Activated T-helper 9 cell treated with anti-CD3 and anti-CD28 coated beads, Interleukin-2, amount 50 U/mL, for 16 hours (primary cell): ENCODE measurements at places on chromosomes 12 and 14.

GRCh38 chr12:103880299-103881142 lies 39.5 kb upstream of the NT5DC3 start:
- DNase-seq: no peak

GRCh38 chr14:99325016-99325415 lies 53.0 kb upstream of the BCL11B start:
- no peak for DNase-seq

DNA sequence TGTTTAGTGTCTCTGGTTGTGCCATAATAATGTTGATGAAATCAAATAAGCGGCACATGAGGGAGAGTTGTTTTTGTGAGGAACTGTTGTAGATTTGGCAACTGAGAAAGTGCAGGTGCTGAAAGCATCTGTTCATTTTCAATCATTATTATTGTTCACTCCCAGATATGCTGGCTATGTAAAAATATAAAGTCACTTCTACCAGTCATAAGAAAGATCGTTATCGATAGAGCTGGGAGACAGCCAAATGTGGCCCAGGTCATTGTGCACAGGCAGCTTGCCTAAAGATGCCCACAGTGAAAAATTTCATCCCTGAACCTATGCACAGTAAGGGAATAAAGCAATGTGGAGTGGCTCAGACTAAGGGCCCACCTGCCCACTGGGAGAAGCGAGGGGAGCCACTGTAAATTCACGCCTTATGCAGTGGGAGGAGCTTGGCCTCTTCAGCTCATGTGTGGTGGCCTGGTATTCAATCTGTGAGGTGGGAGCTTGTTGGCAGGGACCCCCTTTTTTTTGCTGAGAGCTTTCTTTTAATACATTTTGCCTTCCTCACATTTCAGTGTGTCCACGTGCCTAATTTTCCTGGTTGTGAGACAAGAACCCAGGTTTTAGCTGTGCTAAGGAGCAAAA lies 1490.8 kb upstream of the TMEM132C start:
- DNase-seq: no peak

DNA sequence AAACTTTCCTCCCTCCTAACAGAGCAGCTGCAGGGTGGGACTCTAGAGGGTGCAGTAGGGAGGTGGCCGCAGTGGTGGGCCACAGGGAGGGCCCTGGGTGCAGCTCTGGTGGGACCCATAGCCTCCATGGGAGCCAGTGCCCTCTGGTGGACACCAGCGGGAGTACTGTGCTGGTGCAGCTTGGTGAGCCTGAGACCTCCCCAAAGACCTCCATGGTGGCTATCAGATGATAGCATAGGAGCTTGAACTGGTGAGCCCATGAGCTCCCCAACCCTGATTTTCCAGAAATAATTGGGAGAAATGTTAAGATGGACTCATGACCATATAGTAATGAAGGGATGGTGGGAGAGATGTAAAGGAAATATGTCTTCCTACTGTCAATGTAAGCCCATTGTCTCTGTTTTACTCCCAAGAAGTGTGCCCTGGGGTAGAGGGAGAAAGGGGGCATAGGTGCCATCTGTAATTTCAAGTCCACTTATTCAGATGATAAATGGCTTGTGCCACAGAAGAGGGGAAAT lies 98.7 kb downstream of the GAS2L3 start:
- no peak for DNase-seq

DNA sequence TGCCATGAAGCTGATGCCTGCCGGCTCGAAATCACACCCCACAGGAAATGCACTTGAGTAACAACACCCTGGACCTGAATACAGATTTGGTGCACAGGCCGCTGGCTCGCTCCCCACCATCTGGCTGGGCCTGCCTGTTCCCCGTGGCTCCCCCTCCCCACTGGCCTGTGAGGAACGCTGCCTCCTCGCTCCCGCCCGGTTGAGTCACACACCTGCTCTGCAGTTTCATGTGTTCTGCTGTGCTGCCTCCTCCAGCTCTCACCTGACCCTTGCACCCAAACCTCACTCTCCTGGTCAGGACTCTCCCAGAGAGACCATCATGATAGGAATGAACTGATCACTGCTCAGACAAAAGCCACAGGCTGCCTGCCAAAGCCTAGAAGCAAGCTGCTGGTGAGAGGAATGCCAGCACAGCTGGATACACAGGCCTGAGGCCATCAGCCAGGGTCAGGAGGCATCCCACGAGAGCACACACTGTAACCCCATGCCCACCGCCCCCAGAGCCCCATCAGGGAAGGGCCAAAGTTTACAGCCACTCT lies 3.8 kb upstream of the SIVA1 start:
- DNase-seq: no peak

DNA sequence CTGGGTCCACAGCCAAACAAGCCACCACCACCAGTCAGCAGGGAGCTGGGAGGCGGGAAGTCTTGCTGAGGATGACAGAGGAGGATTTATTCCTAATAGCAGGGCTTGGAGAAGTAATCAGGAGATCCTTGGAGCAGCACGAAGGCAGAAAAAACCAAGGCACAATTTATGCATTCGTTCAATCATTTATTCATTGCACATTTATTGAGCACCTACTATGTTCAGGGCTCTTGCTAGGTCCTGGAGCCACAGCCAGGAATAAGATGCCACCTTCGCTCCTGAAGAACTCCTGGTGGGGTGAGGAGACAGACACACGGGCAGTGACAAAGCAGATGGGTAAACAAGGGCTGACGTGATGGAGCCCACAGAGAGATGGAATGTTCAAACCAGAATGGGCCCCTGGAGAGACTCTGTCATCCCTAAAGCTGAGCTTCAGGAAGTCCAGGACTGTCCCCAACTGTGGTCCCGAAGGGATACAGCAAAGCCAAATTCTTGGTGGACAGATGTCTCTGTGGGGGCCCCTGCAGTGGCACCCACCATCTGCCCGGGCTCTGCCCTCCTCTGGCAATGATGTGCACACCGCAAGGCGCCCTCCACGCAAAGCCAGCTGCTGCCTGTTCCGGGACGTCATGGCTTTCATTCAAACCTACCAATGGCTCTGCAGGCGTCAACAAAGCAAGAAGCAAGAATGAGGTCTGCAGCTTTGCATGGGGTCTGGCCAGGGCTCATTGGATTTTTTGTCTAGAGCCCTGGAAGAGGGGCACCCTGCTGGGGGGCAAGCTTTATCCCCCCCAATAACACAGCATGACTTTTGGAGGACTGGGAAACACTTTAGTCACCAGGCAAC lies 3.0 kb upstream of the TESC start:
- DNase-seq: no peak

DNA sequence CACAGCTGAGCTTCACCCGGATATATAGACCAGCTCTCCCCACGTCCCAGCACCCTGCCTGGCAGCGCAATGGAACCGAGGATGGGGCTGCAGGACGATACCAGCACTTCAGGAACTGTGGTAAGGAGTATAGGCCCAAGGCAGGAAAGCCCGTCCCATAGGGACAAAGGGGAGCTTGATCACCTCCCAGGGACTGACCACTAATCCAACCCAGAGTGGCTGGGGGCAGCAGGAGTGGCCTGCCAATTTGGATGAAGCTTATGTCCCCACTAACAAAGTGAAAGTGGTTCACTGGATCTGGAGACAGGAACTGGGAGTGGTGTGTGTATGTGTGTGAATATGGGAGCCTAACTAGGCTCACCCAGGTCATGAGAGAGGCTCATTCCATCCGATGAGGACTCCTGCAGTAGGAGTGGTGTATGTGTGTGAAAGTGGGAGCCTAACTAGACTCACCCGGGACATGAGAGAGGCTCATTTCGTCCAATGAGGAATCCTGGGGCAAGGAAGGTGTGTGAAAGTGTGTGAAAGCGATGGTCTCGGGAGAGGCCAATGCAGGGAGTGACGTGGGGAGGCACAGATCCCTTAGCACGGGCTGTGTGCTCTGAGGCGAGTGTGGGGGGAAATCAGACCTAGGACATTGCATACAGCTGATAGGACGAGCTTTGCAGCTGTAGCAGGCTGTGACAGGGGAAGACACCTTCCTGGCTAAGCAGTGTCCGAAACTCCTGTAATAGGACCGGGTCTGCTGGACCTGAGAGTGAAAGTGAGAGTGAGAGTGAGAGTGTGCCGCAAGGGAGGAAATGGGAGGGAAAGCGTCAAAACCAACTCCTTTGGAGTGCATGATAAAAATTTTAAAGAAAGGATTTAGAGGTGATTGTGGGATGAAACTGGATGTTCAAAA lies 25.7 kb downstream of the KLRK1 start:
- no peak for DNase-seq

DNA sequence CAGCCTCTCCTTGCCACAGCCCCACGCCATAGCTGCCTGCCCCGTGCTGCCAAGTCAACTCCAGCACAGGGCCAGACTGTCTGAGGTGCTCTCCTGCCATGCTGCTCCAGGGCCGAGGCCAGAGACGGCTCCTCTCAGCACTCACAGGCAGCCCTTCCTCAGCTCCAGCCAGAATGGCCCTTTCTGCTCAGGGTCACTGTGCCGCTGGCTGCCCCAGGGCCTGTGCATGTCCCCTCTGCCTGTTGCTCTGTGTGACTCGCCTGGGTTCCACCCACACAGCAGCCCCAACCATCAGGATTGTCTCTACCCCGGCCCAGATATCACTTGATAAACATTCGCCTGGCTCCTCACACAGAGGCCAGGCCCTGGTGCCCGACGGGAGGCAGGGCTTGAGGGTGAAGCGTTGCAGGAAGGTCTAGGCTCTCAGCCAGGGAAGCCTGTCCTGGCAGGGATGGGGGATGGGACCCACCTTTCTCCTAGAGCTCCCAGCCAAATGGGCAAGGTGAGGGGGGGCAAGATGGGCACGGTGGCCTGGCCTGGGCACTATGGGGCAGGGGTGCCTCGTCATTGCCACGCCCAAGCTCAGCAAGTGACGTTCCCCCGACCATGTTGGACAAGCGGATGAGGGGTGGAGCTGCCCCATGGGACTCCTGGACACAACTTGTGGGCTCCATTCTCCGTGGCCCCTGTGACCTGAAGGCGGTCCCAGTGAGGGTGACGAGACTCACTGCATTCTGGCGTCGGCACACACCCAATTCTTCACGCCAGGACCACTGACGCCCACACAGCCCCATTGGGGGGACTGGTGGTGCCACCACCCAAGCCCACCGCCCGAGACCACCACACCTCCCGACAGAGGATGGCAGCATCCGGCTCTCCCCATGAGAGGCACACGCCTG lies 27.4 kb upstream of the BTBD6 start:
- DNase-seq: no peak

GRCh38 chr14:66380143-66380542 lies 106.0 kb upstream of the CCDC196 start:
- DNase-seq: no peak

GRCh38 chr12:101854747-101855146 lies 22.6 kb upstream of the DRAM1 start:
- DNase-seq: no peak

GRCh38 chr12:96776908-96777307 lies 130.1 kb upstream of the NEDD1 start:
- DNase-seq: no peak

DNA sequence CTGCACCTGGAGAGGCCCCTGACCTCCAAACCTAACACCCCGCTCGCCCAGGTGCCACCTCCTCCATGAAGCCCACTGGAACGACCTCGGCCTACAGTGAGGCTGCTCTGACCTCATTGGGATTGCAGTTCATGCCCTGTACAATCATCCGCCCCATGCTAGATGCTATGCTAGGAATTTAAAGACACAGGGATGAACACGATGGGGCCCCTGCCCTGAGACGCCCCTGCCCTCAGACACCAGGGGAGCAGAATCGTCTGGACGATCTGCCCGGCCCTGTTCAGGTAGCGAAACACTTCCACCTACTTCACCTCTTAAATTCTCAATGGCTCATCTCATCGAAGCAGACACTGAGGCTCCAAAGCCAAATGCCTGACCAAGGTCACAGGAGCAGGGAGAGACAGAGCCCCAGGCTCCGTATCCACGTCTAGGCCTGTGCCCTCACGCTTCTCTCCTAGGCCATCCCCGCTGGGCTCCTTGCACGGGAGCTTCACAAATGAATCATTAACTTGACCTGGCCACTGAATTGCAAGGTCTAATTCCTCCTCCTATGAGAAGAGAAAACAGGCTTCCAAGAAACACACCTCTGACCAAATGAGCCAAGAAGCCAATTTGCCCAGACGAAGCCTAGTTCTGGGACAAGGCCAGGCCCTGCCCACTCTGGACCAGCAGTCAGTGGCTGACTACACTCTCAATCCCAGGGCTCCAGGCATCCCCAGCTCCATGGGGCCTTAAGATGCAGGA lies 35.2 kb downstream of the SCARB1 start:
- no peak for DNase-seq

- no peak for DNase-seq
Measured at GRCh38 chr12:27344246-27344645, 11.6 kb downstream of the BMAL2 start.

DNA sequence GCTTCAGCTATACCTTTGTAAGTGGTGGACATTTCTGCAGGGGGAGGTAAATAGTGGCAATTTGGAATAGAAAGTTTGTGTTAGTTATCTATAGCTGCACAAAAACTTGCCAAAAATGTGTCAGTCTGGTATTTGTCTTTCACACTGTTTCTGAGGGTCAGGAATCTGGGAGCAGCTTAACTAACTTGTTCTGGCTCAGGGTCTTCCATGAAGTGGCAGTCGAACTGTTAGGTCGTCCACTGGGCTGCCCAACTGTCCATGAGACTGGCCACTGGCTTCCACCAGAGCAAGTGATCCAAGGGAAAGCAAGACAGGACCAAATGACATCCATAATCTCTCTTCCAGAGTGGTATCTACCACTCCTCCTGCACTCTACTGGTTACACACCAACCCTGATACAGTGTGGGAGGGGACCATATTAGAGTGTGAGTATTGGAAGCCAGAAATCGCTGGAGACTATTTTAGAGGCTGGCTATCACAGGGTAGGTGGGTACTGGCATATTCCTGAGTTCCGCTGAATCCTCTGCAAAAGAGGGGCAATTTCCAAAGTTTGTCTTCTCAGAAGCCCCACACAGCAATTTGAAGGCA lies 60.9 kb downstream of the DYRK2 start:
- DNase-seq: no peak

- DNase-seq: no peak
Measured at GRCh38 chr14:27389402-27389801, 791.6 kb upstream of the NOVA1 start.

- no peak for DNase-seq
Measured at GRCh38 chr12:64318605-64319004, 72.0 kb downstream of the C12orf56 start.

DNA sequence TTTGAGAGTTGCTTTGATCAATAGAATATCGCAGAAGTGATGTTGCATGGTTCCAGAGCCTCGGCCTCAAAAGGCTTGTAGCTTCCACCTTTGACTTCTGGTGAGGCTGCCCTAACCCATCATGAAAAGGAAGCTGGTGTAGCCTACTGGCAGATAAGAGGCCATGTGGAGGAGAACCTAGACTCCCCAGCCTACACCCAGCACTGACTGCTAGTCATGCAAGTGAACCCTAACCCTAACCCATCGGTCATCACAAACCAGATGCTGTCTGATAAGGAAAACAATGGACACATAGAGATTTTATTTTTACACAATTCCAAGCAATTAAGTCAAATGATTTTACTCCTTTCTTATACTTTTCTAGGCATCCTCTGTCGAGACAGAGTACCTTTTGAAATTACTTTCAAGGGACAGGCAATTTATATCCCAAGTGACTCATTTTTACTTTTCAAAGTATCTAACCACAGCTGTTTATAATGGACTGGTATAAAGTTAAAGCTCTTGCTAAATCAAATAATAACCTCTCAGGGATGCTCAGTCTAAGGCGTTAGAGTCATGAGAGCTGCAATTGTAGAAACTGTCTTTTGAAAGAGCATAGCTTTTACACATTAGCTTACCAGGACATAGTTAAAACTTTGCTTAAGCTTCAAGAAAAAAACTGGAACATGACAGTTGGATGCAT lies 17.6 kb downstream of the PTPRB start:
- DNase-seq: no peak

GRCh38 chr12:5912011-5912410 lies 33.0 kb downstream of the ANO2 start:
- no peak for DNase-seq

- DNase-seq: no peak
Measured at GRCh38 chr12:12943586-12944260, 8.2 kb downstream of the GPRC5D start.
